COLO829 (cell line): ENCODE measurements at places on chromosomes 4 and X.

- DNase-seq, result no peak
Observed at GRCh38 chrX:4935401-4935800, 1222.0 kb upstream of the PRKX start.

DNA sequence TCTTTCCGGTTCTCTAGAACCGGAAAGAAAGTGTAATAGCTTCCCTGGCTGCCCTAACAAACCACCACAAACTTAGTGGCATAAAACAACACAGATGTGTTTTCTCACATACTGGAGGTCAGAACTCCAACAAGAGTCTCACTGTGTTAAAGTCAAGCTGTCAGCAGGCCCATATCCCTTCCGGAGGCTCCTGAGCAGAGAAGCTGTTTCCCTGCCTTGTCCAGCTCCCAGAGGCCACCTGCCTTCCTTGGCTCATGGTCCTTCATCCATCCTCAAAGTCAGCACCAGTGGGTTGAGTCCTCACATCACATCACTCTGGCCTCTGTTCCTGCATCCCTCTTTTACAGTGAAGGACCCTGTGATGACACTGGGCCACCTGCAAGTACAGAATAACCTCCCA is 49.8 kb upstream of the HMX1 start:
- no peak for DNase-seq

DNA sequence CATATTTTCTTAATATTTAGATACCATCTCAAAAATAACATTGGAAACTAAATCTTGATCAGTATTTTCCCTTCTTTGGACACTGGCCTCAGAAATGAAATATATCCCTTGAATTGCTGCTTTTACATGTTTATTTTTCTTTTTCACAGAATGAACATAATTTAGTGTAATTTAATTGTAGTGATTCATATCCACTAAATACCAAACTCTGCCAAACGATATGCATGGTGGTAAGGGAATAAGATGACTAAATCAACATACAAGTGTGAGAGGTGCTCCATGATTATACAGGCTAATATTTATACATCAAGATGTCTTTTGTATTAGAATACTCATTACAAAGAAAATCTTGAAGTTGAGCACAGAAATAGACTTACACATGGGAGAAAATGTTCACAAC is 216.8 kb upstream of the PACRGL start:
- DNase-seq, result no peak

DNA sequence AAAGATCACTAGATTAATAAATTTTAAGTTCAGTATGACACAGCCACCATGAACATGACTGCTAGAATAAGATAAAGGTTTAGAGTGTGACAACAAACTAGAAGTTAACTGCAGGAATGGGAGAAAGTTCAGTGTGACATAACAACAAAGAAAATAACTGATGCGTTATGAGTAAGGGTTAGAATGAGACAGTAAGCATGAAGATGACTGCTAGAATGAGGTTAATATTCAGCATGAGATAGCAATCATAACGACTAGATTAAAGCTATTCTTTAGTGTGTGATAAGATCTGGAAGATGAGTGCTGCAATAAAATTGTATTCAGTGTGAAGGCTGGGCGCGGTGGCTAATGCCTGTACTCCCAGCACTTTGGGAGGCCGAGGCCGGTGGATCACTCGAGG is 48.4 kb upstream of the SMIM10L2A start:
- DNase-seq, result no peak

DNA sequence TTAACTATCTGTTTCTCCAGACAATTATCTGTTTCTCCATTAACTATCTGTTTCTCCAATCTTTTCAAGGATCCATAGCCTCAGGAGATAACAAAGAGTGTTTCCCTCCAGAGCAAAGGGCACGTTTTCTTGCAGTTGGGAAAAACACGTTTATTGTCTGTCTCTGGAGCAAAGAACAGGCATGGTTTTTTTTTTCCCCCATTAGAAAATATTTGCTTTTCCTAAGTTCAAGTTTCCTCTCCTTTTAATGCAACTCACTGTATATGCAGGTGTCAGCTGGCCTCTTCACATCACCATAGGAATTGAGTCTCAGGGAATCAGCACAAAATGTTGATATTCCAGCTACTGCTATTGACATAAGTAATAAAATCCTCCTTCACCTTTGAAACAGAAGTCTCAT is 984.4 kb downstream of the RAB28 start:
- DNase-seq, result no peak

GRCh38 chrX:110412971-110413726 is 54.5 kb downstream of the RTL9 start:
- DNase-seq, result peak; percentile 75

- peak; percentile 58 for DNase-seq
Observed at GRCh38 chr4:123661080-123661737, 264.6 kb downstream of the SPRY1 start.

DNA sequence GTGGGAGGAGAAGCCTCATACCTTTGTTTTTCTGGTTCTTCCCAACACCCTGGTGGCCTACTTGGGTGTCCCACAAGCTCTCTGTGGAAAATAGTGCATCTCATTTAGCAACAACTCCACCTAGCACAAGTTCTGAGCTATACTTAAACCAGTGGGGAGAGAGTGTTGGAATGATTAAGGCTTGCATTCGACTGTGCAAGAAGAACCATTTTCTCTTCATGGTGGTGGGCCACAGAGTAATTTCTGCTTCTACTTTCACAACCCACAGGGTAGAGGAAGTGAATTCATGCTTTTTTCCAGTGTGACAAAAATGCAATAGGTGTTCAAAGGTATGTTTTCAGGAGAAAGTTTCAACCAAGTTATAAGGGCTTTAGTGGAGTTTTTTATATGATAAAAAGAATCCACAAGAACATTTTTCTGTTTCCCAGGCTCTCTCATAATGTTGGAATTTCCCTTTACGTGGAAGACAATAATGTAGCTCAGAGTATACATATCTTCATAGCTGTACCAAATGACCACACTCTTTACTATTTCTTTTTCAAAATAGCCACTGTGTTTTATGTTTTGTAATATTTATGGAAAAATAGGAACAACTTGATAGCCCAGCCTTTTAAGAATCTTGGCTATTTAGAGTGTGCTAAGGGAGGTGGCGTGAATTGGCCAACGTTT is 80.3 kb upstream of the HHIP start:
- DNase-seq, result no peak
